H9 (cell line): ENCODE measurements at places on chromosomes 1 and 21. TPM values are rescaled to one million over a fixed set of nuclear protein-coding genes. Genes with fewer than 3 reads are reported as not detected.

GRCh38 chr1:2591581-2592261, 5.1 kb downstream of the PRXL2B start:
- DNase-seq: no peak

Gene IFI44
- total RNA-seq: not detected in 2 replicates

- peak; percentile 49 for DNase-seq
Observed at GRCh38 chr21:43333298-43334062, 93.5 kb downstream of the SIK1 start.

Gene TEX38
- not detected in 2 replicates for total RNA-seq

Gene CA6
- not detected in 2 replicates for total RNA-seq

DNA sequence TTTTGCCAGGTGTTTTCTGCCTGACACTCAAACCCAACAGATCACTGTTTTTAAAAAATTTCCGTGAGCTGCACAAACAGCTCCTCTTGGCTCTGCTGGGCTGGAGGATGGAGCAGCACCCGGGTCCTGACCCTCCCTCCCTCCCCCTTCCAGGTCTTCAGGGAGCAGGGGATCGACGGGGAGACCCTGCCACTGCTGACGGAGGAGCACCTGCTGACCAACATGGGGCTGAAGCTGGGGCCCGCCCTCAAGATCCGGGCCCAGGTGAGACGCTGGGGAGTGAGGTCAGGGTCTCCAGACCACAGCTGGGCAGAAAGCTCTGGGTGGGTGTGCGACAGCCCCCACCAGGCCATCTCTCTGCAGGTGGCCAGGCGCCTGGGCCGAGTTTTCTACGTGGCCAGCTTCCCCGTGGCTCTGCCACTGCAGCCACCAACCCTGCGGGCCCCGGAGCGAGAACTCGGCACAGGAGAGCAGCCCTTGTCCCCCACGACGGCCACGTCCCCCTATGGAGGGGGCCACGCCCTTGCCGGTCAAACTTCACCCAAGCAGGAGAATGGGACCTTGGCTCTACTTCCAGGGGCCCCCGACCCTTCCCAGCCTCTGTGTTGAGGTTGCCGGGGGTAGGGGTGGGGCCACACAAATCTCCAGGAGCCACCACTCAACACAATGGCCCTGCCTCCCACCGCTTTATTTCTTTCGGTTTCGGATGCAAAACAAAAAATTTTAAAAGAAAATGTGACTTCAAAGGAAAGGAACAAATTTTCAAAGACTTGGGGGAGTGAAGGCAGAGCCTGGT, 15.3 kb downstream of the NOC2L start:
- no peak for DNase-seq

Gene PLA2G2F
- not detected in 2 replicates for total RNA-seq

- no peak for DNase-seq
Observed at GRCh38 chr1:53722025-53722424, 16.9 kb downstream of the GLIS1 start.

- no peak for DNase-seq
Observed at GRCh38 chr1:19439464-19440171, 45.7 kb downstream of the CAPZB start.

- DNase-seq: no peak
Observed at GRCh38 chr1:192889082-192889481, 80.2 kb downstream of the RGS2 start.

DNA sequence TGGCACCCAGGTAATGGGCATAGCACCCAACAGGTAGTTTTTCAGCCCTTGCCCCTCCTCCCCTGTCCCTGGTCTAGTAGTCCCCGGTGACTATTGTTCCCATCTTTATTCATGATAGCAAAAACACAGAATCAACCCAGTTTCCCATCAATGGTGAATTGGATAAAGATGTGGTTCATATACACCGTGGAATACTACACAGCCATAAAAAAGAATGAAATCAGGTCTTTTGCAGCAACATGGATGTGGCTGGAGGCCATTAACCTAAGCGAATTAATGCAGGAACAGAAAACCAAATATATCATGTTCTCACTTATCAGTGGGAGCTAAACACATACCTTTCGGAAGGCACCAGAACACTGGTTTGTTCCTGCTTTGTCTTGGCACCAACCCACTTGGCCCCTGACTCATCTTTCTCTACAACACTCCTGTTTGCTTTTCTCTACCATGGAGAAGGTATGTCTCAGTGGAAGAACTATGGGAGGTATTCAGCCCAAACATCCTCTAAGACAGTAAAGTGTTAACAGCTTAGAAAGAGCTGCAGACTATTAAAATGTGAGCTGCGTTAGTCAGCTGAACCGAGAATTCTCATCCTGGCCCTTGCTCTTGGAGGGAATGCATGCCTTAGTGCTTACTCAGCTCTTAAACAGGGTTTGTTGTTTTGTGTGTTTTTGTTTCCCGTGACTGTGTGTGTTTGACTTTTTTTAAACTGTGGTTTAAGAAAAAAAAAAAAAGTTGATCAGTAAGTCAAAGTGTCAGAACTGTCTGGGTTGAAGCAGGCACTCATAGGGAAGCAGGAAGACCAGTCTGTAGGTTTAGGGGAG, 203.0 kb downstream of the TOMM20 start:
- peak; percentile 29 for DNase-seq

Gene RAB7B
- 0.68 and 0.83 TPM in 2 replicates for total RNA-seq

DNA sequence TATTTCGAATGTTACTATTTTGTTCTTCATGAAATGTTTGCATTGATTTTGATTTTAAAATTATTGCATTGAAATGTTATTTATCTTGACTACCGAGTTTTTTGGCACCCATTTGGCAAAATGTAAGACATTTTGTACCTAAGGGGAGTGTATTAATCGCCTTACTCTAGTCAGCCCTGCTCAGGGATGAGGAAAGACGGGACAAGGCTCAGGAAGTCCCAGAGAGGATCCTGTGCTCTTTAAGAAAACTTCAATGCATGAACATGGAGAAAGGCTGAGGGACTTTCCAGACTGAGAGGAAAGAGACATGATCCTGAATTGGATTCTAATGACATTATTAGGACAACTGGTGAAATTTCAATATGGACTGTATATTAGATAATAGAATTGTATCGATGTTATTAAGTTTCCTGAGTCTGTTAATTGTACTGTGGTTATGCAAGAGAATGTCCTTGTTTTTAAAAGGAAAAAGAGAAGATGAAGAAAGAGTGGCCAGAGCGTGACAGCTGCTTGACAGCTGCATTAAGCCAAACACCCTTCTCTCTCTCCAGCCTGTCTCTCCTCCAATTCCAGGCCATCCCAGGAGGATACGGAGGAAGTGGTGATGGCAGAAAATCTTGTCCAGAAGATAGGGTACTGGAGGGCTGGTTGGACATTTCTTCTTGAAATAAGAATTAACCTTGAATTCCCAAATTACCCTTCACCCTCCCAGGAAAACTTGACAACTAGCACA, 66.0 kb downstream of the PLEKHA6 start:
- DNase-seq: no peak

- DNase-seq: peak; percentile 51
Observed at GRCh38 chr1:175493321-175494010, 249.9 kb downstream of the TNR start.

GRCh38 chr1:230864441-230864840, 3.9 kb downstream of the C1orf198 start:
- DNase-seq: no peak

Gene GUK1
- total RNA-seq: 88.2 and 94.3 TPM in 2 replicates
